Globus pallidus (tissue), 1 donor: ENCODE measurements at places on chromosomes 16 and 17.

DNA sequence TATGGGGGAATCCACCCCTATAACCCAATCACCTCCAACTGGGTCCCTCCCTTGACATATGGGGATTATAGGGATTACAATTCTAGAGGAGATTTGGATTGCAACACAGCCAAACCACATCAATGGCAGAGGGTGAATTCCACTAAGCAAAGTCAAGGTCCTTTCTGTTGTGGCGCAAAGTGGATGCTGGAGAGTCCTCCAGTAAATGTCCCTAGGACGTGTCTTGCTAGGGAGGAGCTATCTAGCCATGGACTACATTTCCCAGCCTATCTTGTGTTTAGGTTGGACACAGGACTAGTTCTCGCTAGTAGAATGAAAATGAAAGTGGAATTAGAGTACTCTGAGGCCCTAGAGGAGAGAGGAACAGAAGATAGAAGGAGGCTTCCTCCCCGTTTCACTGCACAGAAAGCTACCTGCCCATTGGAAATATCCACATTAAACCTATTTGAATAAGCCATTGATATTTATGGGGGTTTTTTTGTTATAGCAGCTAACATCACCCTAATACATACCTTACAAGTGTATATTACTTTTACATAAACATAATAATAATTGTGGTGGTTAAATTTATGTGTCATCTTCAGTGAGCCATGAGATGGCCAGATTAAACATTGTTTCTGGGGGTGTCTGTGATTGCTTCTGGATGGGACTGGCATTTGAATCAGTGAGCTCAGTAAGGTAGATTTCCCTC is 56.7 kb upstream of the ERCC4 start:
- DNase-seq, result no peak

DNA sequence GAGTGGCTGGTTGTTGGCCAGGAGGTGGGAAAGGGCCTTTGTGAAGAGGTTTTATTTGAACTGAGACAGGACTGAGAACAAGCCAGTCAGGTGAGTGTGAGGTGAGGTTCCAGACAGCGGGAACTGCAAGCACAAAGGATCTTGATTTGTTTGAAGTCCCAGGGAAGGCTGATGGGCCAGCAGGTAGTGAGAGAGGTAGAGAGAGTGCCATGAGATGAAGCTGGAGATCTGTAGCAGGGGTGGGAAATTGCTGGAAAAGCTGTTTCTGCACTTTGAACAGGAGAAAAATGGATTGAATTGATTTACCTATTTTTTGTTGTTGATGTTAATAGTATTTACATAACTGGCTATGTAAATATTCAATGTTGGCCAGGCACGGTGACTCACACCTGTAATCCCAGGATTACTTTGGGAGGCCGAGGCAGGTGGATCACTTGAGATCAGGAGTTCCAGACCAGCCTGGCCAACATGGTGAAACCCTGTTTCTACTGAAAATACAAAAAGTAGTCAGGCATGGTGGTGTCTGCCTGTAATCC is 7.7 kb upstream of the DCTPP1 start:
- no peak for DNase-seq

DNA sequence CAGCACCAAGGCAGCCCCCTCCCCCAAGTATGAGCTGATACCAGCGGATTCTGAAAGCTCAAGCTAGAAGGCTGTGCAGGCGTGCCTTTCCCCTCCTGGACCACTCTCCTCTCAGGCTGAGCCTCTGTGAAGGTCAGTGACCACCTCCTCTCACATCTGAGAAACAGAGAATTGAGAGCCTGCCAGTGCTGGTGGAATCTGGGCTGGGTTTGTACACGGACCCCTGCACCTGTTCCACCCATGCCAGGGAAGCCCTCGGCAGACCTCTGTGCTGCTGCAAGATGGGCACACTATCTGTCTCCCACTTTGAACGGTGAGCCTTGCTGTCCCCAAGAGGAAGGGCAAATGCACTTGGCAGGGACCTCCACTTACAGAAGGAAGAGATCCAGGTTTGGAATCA is 54.7 kb upstream of the SDK2 start:
- DNase-seq, result no peak

DNA sequence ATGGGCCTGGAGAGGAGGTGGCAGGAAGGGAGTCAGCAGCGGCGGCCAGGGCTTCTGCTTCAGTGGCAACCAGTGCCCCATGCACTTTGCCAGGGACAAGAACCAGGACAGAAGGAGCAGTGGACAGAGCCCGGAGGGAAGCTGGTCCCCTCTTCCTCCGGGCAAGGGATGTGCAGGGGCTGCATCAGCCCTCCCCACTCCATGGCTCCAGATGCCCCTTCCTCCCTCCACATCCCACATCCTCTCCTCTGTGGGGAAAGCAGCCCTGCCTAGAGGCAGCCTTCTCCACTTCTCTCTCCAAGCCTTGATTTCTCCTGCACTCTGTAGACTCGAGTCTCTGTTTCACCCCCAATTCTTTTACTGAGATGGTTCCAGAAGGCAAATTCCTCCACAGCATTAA is 50.4 kb downstream of the AIPL1 start:
- DNase-seq, result no peak

DNA sequence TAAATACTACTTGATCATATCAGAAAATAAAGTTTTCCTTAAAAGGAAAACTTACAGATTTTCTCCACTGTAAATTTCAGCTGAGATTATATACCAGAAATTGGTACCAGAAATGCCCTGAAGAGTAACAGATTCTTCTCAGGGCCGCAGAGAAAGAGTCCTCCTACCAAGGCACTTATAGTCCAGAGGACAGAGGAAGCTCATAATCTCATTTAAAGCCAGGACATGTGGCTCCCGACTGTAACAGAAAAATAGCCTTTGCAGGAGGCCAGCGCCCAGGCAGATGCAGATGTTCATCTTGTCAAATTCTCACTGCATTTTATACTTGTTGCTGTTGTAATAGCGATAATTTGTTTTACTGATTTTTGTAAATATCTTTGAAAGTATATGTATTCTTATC is 43.7 kb downstream of the TNRC6C start:
- no peak for DNase-seq

DNA sequence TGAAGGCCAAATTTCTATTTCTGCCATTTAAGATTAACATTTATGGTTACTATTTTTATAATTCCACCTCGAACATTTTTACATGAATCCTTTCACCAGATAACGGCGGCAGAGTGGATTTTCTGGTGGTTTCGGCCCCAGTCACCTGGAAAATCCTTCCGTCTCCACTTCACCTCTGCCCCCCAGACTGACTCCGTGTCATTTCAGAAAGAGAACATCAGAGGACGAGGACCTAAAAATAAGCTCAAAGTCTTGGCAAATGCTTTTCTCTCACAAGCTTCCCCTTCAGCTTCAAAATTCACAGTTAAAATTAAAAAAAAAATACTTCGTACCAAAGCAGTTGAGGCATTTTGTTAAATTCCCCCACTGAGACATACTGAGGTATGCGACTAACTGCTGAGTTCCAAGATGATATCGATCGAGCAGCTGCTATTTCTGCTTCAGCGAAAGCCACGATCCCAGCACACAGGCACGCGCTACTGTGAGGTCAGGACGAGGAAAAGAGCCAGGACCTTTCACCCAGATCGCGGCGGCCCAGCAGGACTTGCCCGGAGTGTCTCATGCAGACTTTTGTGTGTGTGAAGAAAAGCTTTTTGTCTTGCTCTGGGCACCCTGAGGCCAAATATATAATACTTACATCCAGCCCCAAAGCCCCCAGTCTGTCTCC is 36.8 kb downstream of the ASPA start:
- peak; percentile 95 for DNase-seq

- DNase-seq, result no peak
Measured at GRCh38 chr17:75457047-75457654, 716 bp downstream of the TMEM94 start.

DNA sequence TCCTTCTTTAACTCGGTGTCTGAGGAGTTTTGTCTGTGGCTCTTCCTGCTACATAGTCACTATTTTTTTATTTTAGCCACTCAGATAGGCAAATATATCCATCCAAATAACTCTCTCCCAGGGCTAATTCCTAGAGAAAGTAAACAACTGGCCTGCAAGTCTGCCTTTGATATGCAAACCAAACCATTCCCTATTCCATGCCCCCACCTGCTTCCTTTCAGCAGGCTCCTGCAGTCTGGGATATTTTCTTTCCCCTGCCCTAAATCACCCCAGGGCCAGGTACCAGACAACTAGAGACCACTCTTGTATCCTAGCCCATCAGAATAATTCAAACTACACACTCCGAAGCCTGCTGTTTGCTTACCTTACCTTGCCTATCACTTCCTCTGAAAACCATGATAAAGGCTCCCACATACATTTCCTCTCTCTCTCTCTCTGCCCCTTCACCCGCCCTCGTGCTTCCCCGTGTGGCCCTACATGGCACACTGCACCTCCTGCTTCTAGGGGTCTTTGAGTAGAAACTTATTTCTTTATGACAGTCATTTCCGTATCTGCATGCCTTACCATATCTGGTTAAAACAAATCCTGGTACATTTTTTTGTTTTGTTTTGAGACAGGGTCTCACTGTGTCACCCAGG is 8.3 kb downstream of the CD300H start:
- DNase-seq, result no peak

DNA sequence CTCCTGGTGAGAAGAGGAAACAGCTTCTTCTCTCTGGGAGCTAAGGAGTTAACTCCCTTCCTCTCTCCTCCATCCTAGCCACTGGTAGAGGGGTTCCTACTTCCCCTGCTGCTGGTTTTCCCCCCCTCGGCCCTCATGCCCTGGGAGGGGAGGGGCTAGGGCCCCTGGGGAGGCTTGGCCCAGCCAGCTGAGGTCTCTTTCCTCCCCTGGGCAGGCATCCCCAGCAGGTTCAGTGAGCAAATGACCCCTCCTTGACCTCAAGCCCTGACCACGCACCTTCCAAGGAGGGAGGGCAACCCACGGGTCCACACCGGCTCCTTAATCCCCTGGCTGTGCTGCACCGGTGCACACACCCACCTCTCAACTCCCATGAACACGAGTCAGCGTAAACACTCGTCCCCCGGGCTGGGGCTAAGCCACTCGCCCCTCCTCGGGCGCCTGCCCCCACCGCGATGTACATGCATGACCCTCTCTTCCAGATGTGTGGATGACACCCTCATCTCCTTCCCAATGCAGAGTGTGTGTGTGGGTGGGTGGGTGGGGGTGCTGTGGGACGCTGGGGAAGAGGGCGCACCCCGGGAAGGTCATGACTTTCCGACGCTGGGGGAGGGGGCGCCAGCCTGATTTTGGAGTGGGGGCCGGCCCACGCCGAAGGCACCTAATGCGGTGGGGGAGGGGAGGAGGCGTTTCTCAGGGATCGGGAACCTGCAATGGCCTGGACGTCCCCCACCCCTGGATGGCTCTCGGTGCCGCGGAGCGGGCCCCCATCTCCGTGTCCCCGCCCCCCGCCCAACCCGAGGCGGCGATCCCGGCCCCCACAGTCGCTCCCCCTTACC is 33.7 kb downstream of the SRCIN1 start:
- DNase-seq, result peak; percentile 58

- DNase-seq, result no peak
Measured at GRCh38 chr16:12542818-12543699, 260.6 kb downstream of the CPPED1 start.

GRCh38 chr17:63918305-63918704 is 334 bp downstream of the GH1 start:
- DNase-seq, result no peak
